ENCODE measurements at places on chromosomes 5 and 9.
A peak's percentile ranks its signal among the peaks of the same experiment; 100 is the strongest.

GRCh38 chr5:15594977-15595568 is 95.1 kb downstream of the FBXL7 start:
- no peak for DNase-seq

DNA sequence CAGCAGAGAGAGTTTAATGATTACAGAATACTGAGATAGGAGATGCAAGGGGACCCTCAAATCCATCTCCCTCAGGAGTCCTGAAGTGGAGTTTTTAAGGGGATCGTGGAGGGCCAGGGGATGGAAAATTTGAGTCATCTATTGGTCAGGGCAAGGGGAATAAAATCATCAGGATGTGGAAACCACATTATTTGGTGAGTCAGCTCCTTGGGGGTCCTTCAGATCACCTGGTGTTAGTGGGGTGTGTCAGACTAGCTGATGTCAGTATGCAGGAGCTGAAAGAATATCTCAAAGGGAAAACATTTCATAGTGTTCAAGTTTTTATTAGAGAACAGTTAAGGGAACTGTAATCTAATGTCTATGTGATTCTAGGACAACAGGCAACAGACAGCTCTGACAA is 183.0 kb upstream of the FTMT start:
- DNase-seq = no peak

GRCh38 chr5:10655161-10655971 is 91.5 kb downstream of the ANKRD33B start:
- no peak for DNase-seq

DNA sequence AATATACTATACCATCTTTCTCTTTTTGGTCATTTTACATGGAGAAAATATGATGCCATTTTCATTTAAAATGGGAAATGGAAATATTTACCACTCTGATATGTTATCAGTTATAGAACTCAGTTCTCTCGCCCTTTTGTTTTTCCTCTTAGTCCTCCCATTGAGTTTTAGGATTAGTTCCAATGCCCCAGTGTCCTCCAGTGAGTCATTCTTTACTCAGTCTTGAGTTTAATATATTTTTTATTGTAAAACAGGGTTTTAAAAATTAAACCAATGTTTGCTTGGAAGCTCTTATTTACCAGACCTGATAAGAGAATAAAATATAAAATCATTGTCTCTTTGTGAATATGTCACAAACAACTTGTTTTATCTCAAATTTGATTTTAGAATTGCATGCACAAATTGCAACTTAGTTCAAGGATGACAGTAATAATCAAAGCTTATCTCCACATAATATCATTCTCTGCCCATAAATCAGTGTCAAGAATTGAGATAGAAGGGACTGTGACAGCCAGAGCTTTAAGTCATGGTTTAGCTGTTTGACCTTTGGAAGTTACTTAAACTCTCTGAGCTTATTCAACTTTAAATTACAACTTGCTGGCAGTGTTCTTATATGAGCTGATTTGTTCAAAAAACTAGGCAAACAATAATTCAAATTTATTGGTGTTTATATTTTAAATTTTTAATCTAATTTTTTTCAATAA is 166.4 kb downstream of the PAM start:
- DNase-seq = no peak

- DNase-seq = no peak
Observed at GRCh38 chr5:139110526-139111168, 87.5 kb downstream of the SIL1 start.

GRCh38 chr5:2886531-2886930 is 135.1 kb upstream of the IRX2 start:
- DNase-seq = no peak

DNA sequence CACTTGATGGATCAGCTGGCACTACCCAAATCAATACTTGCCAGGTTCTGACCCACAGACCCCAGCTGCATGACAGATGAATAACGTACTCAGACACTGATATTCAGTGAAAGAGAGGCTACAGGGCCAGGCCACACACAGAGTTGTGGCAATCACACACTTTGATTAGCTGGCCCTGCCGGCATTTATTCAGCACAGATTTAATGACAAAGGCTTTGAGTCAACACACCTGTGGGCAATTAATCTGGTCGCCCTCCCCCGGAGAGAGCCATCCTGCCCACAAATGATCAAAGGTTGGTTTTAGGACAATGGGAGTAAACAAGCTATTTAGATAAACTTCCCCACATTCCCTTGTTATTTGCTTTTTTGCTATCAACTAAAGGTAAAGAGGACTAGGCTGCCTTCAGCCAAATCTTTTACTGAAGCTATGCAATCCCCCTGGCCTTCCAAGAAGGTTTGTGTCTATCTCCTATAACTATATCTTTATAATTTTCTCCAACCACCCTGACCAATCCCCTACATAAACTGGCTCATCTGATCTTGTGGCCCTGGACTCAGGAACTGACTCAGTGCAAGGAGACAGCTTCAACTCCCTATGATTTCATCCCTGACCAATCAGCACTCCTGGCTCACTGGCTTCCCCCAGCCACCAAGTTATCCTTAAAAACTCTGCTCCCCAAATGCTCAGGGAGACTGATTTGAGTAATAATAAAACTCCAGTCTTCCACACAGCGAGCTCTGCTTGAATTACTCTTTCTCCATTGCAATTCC is 12.7 kb upstream of the TRIM32 start:
- no peak for DNase-seq

DNA sequence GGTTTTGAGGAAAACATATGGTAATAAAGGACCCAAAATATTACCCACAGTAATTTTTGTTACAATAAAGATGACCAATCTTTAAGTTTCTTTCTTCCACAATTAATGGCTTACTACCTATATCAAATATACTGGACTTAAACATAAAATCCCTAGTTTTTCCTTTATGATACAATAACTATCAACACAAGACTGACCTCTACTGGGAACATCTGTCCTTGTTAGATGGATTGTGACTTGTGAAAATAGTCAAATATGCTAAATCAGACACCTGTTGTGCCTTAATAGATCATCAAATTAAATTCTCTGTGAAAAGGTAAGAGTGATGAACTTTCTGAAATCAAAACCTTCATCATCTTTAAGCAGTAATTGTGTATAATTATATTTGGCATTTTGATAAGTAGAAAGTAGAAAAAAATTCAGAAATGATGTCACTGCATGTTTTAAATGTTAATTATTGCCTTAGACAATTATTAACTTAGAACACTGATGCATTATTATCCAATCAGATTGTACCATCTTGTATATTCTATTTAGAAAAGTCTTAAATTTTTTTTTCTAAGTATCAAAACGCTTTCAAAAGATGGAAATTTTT is 113.6 kb downstream of the DEPDC1B start:
- DNase-seq = no peak

- peak; percentile 52 for DNase-seq
Observed at GRCh38 chr9:33473643-33474352, at the start of gene NOL6. NOL6 (minus strand) TSS chr9:33473924; CDS start chr9:33473842, 82 bp downstream.

DNA sequence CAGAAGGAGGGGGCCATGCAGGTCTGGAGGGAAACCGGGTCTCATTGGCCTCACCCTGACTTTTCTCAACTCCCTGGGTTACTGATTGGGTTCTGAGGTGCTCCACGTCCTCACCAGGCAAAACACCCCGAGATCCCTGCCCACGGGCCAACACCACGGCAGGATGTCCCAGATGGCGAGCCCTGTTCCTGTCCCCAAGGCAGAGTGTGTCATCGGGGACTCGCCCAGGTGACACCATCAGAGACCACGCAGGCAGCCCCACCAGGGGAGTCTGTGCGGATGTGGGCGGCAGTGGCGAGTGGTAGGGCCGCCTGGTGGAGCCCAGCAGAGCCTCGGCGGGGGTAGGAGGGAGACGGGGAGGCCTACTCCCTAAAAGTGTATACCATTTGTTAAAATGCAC is 59.0 kb upstream of the UBAC1 start:
- no peak for DNase-seq

DNA sequence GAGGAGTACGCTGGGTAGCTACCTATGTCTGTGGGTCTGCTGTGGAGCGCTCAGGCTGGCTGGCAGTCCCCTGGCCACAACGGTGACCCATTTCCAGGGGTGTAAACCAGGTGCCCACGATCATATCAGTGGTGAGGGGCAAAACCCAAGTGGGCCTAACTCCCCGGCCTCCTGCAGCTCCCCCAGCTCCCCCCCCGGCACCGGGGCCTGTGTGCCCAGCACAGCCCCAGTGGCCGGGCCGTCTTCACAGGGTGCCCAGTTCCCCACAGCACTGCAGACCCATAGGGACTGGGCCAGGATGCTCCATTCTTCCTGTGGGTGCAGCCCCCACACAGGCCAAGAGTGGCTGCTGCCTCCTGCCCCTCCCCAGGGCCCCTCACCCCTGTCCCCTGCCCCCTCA is 958 bp upstream of the LCN8 start:
- no peak for DNase-seq

- DNase-seq = no peak
Observed at GRCh38 chr5:2489306-2489705, 262.2 kb downstream of the IRX2 start.

DNA sequence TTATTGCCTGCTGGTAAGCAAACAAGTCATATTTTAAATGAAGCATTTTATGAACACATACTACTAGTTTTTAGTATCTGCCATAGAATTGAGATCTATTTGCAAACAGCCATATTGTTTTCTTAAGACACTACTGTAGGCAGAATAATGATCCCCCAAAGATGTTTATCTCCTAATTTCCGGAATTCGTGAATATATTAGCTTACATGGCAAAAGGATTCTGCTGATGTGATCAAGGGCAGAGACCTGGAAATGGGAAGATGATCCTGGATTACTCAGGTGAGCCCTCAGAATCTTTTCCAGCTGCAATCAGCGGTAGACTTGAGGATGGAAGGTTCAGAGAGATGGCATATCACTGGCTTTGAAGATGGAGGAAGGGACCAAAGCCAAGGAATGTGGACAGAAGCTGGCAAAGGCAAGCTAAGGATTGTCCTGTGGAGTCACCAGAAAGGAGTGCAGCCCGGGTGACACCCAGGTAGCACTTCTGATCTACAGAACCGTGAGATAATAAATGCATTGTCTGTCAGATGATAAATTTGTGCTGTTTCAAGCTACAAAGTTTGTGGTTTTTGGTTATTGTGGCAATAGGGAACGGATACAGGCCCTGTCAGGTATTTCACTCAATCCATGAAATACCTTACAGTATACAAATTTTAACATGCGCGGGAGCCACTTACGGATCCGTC is 1.0 kb upstream of the ERCC6L2 start:
- DNase-seq = no peak

GRCh38 chr9:137278061-137278701 is 655 bp downstream of the TOR4A start:
- DNase-seq = no peak

DNA sequence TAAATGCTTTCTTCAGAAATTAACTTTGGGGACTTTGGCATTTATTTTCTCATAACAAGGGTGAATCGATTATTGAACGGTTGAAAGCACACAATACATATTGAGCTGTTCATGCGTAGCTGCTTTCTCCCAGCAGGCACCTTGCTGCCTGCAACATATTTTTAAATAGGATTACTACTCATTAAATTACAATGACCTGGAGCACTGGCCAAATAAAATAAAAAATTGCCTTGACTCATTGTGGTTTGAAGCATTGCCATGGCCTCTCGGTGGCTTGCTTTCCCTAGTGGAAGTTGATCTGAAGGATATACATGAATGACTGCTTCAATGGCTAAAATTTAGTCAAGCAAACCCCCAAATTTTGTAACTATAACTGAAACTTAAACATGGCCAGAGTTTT is 181.6 kb upstream of the NUDT12 start:
- no peak for DNase-seq

DNA sequence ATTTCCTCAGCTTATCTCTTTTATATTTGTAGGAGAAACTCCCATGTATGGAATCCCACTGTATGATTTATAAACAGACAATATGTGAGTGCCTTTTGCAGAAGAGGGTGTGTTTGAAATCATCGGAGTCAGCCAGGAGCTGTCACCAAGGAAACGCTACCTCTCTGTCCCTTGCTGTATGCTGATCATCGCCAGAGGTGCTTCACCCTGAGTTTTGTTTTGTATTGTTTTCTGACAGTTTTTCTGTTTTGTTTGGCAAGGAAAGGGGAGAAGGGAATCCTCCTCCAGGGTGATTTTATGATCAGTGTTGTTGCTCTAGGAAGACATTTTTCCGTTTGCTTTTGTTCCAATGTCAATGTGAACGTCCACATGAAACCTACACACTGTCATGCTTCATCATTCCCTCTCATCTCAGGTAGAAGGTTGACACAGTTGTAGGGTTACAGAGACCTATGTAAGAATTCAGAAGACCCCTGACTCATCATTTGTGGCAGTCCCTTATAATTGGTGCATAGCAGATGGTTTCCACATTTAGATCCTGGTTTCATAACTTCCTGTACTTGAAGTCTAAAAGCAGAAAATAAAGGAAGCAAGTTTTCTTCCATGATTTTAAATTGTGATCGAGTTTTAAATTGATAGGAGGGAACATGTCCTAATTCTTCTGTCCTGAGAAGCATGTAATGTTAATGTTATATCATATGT is 18.0 kb upstream of the CTSL start:
- DNase-seq = no peak

- DNase-seq = no peak
Observed at GRCh38 chr9:138097501-138097991, 220.0 kb downstream of the CACNA1B start.

- DNase-seq = no peak
Observed at GRCh38 chr9:109276469-109277440, 44.1 kb downstream of the EPB41L4B start.
